B cell (primary cell): ENCODE measurements at places on chromosomes 1 and 21. TPM values are rescaled to one million over a fixed set of nuclear protein-coding genes. Genes with fewer than 3 reads are reported as not detected.

The TIE1 gene
- 0.04 TPM in 1 of 2 replicates, not detected in the other for polyA plus RNA-seq

The PDE9A gene
- polyA plus RNA-seq, result 0.34 and 0.49 TPM in 2 replicates

The PFKL gene
- polyA plus RNA-seq, result 267 and 281 TPM in 2 replicates

The G0S2 gene
- 6.2 and 9.4 TPM in 2 replicates for polyA plus RNA-seq

The FCGR1A gene
- polyA plus RNA-seq, result 0.10 TPM in 1 of 2 replicates, not detected in the other

The CFHR1 gene
- polyA plus RNA-seq, result not detected in 2 replicates

The PLA2G2A gene
- not detected in 2 replicates for polyA plus RNA-seq

The PTPN7 gene
- polyA plus RNA-seq, result 37.5 and 53.0 TPM in 2 replicates

The OR2AJ1 gene
- not detected in 2 replicates for polyA plus RNA-seq

The EDARADD gene
- 0.15 TPM in 1 of 2 replicates, not detected in the other for polyA plus RNA-seq

The RGS13 gene
- polyA plus RNA-seq, result 0.20 and 0.22 TPM in 2 replicates

The UBL4B gene
- polyA plus RNA-seq, result not detected in 2 replicates

The SLC9C2 gene
- not detected in 2 replicates for polyA plus RNA-seq

The SLC22A15 gene
- 1.7 and 3.9 TPM in 2 replicates for polyA plus RNA-seq

The GJB3 gene
- polyA plus RNA-seq, result not detected in 2 replicates

The PPIAL4G gene
- polyA plus RNA-seq, result 0.03 TPM in 1 of 2 replicates, not detected in the other

The SPATA6 gene
- 0.61 and 1.9 TPM in 2 replicates for polyA plus RNA-seq

The BLACAT1 gene
- polyA plus RNA-seq, result 0.03 TPM in 1 of 2 replicates, not detected in the other

The CPLANE2 gene
- polyA plus RNA-seq, result 5.7 and 6.3 TPM in 2 replicates

The ANGPTL1 gene
- not detected in 2 replicates for polyA plus RNA-seq

The FAM72D gene
- 0.19 and 0.21 TPM in 2 replicates for polyA plus RNA-seq

The BARHL2 gene
- polyA plus RNA-seq, result not detected in 2 replicates

The PALMD gene
- not detected in 2 replicates for polyA plus RNA-seq

The CELA2A gene
- polyA plus RNA-seq, result 0.16 TPM in 1 of 2 replicates, not detected in the other

The FAM110D gene
- polyA plus RNA-seq, result not detected in 2 replicates

The USH2A gene
- polyA plus RNA-seq, result 0.01 TPM in 1 of 2 replicates, not detected in the other

The SIPA1L2 gene
- 0.07 TPM in 2 replicates for polyA plus RNA-seq

The AIRE gene
- polyA plus RNA-seq, result 0.37 TPM in 1 of 2 replicates, not detected in the other

The CFHR2 gene
- polyA plus RNA-seq, result not detected in 2 replicates

The KRTAP11-1 gene
- polyA plus RNA-seq, result not detected in 2 replicates

The ALX3 gene
- polyA plus RNA-seq, result not detected in 2 replicates

The AMPD1 gene
- polyA plus RNA-seq, result 0.04 and 0.18 TPM in 2 replicates

The TRIM67 gene
- polyA plus RNA-seq, result 0.01 TPM in 1 of 2 replicates, not detected in the other

The ILDR2 gene
- 0.01 and 0.03 TPM in 2 replicates for polyA plus RNA-seq

The TBX19 gene
- polyA plus RNA-seq, result 5.6 and 6.3 TPM in 2 replicates

The SNAP47 gene
- 24.3 and 25.6 TPM in 2 replicates for polyA plus RNA-seq

The NLRP3 gene
- 1.7 and 2.9 TPM in 2 replicates for polyA plus RNA-seq

The FMO1 gene
- polyA plus RNA-seq, result 0.48 TPM in 2 replicates

The ABCG1 gene
- polyA plus RNA-seq, result 8.7 and 14.4 TPM in 2 replicates

The KMO gene
- polyA plus RNA-seq, result 29.0 and 34.0 TPM in 2 replicates

The CD164L2 gene
- polyA plus RNA-seq, result not detected in 2 replicates

The IL20 gene
- not detected in 2 replicates for polyA plus RNA-seq

The CNKSR1 gene
- polyA plus RNA-seq, result 5.8 and 8.8 TPM in 2 replicates

The RPTN gene
- not detected in 2 replicates for polyA plus RNA-seq

The B3GALT2 gene
- polyA plus RNA-seq, result not detected in 2 replicates

The GBP7 gene
- not detected in 2 replicates for polyA plus RNA-seq

The S100A3 gene
- 0.17 TPM in 1 of 2 replicates, not detected in the other for polyA plus RNA-seq

The REG4 gene
- polyA plus RNA-seq, result not detected in 2 replicates

The SLFNL1 gene
- polyA plus RNA-seq, result 0.18 and 0.35 TPM in 2 replicates

The ADAMTS4 gene
- polyA plus RNA-seq, result 0.06 and 0.10 TPM in 2 replicates

The ANGPTL3 gene
- not detected in 2 replicates for polyA plus RNA-seq

The SOX13 gene
- 0.19 and 1.3 TPM in 2 replicates for polyA plus RNA-seq
